ENCODE measurements at places on chromosomes 12 and 14.

GRCh38 chr12:68118096-68118755 lies 41.3 kb downstream of the IFNG start:
- DNase-seq, result no peak

GRCh38 chr12:131482686-131483085 lies 228.2 kb upstream of the SFSWAP start:
- DNase-seq, result no peak

- DNase-seq, result no peak
These were observed 8.6 kb downstream of the BRAP start for GRCh38 chr12:111677186-111677585.

DNA sequence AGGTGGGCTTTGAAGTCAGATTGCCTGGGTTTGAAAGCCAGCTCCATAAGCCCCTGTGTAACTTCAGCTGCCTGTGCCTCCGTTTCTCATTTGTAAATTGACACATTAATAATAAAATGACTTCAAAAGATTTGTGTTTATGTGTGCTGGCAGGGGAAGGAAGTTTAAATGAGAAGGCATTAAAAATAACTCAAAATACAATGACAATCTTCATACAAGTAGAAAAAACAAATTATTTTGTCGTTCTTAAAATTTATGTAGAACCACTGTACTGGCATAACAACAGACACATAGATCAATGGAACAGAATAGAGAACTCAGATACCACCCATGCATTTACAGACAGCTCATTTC lies 83.0 kb downstream of the PPM1A start:
- DNase-seq, result no peak

GRCh38 chr12:127898616-127899015 lies 368.4 kb upstream of the TMEM132C start:
- DNase-seq, result no peak

- peak; percentile 68 for DNase-seq
These were observed 20.4 kb upstream of the HSP90B1 start for GRCh38 chr12:103909811-103910210.

GRCh38 chr12:45435945-45436710 lies 220.2 kb downstream of the ANO6 start:
- peak; percentile 28 for DNase-seq

- peak; percentile 45 for DNase-seq
These were observed 513 bp downstream of the CCNK start for GRCh38 chr14:99481745-99482099.

GRCh38 chr12:112115259-112116045 lies 6.9 kb upstream of the NAA25 start:
- DNase-seq, result no peak

DNA sequence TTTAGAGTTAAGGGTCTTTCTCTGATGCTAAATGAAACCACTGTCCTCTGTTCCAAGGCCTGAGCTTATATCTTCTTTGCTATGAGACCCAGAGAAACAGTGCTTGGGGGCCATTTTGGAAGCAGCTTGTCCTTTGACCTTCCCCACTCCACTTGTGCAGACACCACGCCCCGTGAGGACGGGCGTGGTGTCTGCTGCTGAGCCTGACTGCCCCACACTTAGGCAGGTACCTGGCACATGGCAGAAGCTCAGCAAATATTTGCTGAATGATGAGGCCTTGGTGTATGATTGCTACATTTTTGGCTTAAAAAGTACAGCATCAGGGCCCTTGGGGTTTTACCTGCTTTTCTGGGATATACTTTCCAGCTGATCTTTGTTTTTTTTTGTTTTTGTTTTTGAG lies 69.9 kb downstream of the RASSF3 start:
- DNase-seq, result peak; percentile 37

- no peak for DNase-seq
These were observed 35.1 kb upstream of the RPL10L start for GRCh38 chr14:46686652-46687051.

DNA sequence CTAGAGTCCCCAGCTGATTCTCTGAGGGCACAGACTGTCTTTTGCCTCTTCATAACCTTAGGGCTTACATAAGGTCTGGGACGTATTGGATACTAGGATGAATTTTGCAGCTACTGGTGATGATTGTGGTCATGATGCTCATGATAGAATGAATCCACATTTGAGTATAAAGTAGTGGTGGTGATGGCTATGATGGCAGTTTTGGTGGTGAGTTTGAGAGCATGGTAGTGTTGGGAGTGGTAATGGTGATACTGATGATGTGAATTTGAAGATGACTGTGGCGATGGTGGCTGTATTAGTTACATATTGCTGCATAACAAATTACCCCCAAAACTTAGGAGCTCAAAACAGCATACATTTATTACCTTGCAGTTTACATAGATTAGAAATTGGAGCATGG lies 14.1 kb upstream of the ASIC1 start:
- no peak for DNase-seq

GRCh38 chr12:127125607-127126259 lies 1141.2 kb upstream of the TMEM132C start:
- DNase-seq, result peak; percentile 97

DNA sequence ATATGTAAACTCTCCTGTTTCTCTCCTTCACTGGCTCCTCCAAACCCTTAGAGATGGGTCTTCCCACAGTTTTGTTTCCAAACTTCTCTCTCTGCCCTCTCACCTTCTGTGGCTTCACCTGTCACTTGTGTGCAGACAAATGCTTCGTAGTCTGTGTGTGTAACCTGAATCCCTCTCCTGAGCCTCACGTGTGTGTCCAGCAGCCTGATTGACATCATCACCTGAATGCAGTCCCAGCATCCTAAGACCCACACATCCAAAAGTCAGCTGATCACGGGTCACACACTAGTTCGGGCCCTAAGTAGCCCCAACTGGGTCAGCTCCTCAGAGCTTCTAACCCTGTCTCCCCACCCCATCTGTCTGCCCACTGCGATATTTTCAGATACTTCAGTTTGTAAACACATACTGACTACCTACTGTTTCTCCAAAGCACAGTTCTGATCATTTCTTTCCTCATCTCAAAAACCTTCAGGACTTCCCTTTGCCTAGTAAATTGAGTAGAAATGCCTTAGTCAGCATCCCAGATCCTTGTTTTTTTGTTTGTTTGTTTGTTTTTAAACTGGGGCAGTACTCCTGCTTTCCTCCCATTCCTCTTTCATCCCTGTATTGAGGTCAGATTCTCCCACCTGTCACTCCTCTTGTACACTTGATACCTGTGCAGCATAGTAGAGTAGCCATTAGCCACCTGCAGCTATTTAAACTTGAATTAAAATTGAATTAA lies 23.7 kb downstream of the FNTB start:
- DNase-seq, result no peak

DNA sequence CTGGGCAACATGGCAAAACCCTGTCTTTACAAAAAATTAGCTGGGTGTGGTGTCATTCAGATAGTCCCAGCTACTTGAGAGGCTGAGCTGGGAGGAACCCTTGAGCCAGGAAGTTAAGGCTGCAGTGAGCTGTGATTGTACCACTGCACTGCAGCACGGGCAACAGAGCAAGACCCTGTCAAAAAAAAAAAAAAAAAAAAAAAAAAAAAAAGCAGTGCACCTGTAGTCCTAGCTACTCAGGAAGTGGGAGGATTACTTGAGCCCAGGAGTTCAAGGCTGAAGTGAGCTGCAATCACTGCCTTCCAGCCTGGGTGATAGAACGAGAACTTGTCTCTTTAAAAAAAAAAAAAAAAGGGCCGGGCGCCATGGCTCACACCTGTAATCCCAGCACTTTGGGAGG lies 5.6 kb downstream of the REM2 start:
- DNase-seq, result no peak

- peak; percentile 74 for DNase-seq
These were observed 105.4 kb downstream of the DENND5B start for GRCh38 chr12:31485571-31485970.

- DNase-seq, result peak; percentile 57
These were observed 448.1 kb downstream of the BCAT1 start for GRCh38 chr12:24500831-24501230.

GRCh38 chr14:56181681-56182085 lies 63.5 kb downstream of the PELI2 start:
- no peak for DNase-seq

GRCh38 chr14:96519970-96520369 lies 17.8 kb downstream of the PAPOLA start:
- DNase-seq, result no peak

DNA sequence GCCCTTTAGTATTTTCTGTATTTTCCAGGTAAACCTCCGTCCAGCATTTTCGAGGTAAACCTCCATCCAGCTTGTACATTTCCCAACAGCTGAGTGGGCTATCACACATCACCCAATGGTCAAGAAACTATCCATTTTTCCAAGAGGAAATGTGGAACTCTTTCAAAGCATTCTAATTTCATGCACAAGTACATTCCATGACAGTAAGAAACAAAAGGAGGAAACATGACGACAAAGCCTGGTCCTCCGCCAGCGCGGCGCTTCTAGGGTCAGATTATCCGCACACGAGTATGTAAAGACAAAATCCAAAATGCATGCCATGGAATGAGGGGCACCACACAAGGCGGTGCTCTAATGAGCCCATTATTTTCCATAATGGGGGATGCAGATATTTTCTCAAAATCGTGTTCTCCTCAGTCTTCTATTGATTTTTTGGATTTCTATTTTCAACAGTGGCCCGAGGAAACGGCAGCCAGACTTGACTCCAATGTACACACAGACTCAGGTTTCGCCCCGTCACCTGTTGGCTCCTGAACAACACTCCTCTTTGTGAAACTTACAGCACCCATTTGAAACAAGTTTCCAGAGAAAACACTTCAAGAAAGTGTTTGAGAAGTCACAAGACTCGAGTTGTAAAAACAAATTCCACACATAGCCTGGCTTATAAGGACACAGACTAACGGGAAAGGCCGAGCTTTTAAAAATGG lies 107.4 kb downstream of the PRICKLE1 start:
- no peak for DNase-seq

GRCh38 chr14:100547633-100548294 lies 39.5 kb downstream of the BEGAIN start:
- peak; percentile 96 for DNase-seq

GRCh38 chr12:122876731-122877130 lies 19.2 kb downstream of the VPS37B start:
- DNase-seq, result no peak

GRCh38 chr14:96592591-96593386 lies 90.6 kb downstream of the PAPOLA start:
- no peak for DNase-seq

DNA sequence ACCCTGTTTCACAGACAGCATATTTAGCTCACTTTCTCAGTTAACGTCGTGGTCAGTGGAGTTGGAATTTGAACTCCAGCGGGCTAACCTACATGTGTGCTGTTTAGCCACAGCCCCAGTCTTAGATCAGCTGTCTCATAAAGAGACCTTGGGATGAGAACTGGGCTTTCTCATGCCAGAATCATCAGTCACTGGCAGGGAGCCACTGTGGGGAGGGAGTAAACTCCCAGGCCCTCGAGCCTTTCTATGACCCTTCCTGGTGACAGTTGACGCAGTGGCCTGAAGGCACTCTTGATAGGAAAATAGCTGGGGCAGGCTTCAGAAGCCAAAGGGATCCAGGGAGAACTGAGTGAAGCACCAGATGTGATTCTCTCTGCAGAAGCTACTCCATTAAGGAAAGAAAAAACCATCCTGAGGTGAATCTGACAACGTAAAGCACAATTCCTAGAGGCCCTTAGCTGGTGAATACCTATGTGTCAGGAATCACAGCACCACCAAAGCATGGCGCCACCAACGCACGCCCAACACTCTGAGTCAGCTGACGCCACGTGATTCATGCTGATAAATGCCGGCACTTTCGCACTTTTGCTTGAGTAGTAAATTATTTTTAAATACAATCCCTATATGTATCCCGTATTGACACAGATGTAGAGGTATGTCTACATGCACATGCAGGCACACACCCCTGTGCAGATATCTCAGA lies 279.6 kb upstream of the TMEM132C start:
- DNase-seq, result peak; percentile 94

- no peak for DNase-seq
These were observed 102.0 kb upstream of the HIF1A start for GRCh38 chr14:61593330-61593729.

GRCh38 chr12:67457778-67458665 lies 188.9 kb downstream of the CAND1 start:
- DNase-seq, result no peak

GRCh38 chr14:103156651-103157378 lies 33.6 kb downstream of the TNFAIP2 start:
- no peak for DNase-seq

DNA sequence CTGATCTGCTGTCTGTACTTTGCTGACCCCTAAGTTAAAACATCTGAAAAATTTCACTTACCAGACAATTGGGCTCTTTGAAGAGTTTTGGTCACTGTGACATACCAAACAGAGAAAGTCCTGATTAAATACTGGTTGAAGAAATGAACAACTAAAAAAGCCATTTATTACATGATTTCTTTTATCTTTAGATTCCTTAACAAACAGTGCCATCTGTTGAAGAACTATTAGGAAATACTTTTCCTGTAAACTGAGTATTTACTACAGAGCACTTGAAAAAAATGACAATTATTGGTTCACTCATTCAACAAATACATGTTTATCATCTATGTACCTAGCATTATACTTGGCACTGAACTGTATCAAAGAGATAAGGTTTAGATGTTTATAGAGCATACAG lies 6.5 kb upstream of the WASHC4 start:
- peak; percentile 31 for DNase-seq

DNA sequence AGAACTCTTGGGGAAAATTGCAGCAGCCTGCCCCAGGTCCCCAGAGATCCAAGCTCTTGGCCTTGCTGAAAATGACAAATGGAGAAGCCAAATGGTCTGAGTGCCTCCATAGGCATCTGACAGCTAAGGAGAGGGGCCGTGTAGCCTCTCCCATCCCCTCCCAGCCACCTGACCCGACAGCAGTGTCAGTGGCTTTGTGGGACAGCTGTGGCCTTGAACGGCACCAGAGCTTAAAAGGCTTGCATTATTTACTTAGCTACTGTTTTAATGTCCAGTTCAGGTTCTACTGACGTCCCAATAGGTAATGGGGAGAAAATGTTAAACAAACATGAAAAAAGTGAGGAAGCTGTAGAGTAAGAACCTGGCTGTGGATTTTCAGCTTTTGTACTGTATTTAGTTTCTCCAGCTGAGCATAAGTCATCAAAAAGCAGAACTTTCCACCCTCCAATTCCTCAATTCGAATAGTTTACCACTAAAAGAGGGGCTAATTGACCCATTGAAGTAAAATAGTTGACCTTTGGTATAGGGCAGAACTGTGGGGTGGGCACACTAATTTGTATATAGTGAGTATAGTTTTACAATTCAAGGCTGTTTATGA lies 50.0 kb downstream of the FOS start:
- DNase-seq, result no peak

DNA sequence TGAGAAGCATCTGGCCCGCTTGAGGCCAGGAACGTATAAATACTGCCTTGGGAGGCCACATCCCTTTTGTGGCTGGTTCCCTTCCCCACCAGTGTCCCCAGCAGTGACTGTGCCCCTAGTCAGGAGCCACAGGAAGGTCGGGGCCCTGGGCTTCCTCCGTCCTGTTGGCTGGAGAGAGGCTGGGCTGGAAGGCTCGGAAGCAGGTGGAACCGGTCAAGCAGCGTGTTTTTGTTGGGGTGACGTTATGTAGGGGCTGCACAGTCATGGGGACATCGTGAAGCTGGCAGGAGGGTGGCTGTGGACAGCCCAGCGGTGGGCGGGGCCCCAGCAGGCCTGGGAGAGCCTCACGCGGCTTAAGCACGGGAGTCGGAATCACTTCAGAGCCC lies 10.1 kb downstream of the XRCC3 start:
- DNase-seq, result no peak

All from M059J (cell line).